Stimulated activated naive CD8-positive, alpha-beta T cell treated with anti-CD3 and anti-CD28 coated beads, Interleukin-15, amount 100 ng/mL, for 72 hours (primary cell): ENCODE measurements at places on chromosomes 16 and 17.

GRCh38 chr17:71392715-71393567 is 727.9 kb upstream of the SOX9 start:
- DNase-seq, result no peak

DNA sequence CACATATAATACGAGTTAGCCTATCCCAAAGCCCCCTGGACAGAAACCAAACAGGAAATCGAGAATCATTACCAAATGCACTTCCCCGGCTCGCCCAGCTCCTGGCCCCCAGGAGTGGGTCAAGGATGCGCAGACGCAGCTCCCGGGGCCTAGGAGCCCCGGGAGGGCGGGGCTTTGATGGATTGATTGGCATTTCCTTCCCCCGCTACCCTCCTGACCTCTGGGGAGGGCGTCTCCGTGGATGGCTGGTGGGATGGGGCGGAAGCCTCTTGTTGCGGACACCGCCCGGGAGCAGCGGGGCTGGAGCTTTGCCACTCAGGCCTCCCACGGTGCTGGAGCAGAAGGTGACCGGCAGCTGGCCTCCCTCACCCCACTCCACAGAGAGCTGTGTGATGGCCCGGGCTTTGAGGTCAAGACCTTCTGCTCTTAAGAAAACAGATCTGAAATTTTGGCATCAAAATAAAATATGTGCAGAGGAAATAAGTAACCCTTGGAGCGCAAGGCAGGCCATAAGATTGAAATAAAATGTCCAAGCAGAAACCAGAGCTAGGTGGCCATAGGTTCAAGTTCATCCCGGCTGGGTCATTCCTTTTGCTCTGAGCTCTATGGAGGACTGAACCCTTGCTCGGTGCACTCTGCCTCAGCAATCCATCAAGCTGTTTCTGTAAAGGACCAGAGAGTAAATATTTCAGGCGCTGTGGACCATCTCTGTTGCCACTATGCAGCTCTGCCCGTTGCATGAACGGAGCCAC is 262.3 kb downstream of the SOX9 start:
- DNase-seq, result no peak

GRCh38 chr17:72852277-72852938 is 240.1 kb downstream of the SLC39A11 start:
- no peak for DNase-seq

DNA sequence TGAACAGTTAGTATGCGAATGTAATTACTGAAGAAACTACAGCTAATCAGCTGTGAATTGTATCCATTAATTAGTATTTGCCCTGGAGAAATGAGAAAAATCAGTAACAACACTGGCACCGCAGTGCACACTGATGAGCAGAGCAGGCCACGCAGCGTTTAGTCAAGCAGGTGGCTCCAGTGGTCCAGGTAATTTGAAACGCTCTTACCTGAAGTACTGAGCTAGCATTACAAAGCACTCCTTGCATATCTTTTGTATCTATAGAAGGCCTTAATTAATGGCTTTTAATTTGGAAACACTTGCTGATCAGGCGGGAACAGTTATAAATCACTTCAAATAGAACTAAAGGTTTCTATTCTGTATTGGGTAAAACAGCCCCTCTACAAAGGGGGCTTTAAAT is 76.4 kb downstream of the TOX3 start:
- DNase-seq, result no peak

- no peak for DNase-seq
Measured at GRCh38 chr17:36979565-36979941, 30.8 kb downstream of the AATF start.
